Stimulated activated naive CD8-positive, alpha-beta T cell treated with anti-CD3 and anti-CD28 coated beads, Interleukin-15, amount 100 ng/mL, for 72 hours (primary cell): ENCODE measurements at places on chromosomes 12 and 14.

- no peak for DNase-seq
These were observed 27.6 kb upstream of the ARHGAP5 start for GRCh38 chr14:32049361-32050088.

DNA sequence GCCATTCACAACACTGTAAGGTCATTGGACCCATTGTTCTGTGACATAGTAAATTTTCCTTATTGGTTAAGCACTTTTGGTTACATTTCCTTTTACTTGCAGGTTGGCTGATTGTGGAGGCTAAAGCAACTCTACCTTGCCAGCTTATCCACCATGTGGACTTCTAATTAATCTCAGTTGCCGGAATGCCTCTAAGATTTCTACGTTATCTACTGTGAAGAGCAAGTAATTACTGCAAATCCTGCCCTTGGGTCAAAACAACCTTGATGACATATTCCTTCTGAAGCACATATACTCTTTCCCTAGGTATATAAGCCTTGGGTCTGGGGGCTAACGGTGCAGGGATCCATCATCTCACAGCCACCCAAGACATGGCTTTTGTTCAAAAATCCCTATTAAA is 19.5 kb upstream of the MORN3 start:
- no peak for DNase-seq

- no peak for DNase-seq
These were observed 435.0 kb upstream of the STXBP6 start for GRCh38 chr14:25484906-25485305.

DNA sequence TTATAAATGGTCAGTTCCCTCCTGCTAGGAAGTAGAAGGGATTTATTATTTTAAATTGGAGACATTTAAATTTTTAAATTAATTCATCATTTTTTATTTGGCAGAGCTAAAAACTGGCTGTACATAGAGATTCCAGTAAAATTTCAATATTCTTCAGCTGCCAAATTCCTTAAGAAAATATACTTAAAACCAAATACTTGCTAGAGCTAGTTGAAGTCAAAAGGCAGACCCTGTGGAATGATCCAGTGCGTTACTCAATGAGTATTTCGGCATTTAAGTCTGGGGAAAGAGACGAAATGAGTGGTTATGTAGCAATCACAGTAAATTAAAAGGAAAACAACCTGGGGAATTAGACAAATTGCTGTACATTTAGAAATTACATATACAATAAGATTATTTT is 1104.7 kb downstream of the SLC6A15 start:
- DNase-seq = no peak

DNA sequence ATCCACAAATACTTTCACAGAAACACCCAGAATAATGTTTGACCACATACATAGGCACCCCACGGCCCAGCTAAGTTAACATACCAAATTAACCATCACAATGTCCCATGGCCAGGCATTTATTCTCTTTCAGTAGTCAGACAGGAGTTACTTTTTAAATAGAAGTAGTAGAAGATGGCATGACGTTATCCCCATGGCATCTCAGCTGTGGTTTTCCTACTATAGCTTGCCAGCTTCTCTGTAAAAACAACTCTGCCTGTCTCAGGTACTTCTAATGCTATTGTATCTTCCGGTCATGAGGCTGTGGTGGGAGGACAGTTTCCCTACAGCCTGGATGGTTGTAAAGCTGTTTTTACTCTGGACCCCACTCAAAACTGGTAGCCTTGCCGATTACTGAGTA is 19.3 kb downstream of the CTSG start:
- DNase-seq = no peak

GRCh38 chr12:1607940-1608712 is 13.7 kb upstream of the FBXL14 start:
- no peak for DNase-seq

DNA sequence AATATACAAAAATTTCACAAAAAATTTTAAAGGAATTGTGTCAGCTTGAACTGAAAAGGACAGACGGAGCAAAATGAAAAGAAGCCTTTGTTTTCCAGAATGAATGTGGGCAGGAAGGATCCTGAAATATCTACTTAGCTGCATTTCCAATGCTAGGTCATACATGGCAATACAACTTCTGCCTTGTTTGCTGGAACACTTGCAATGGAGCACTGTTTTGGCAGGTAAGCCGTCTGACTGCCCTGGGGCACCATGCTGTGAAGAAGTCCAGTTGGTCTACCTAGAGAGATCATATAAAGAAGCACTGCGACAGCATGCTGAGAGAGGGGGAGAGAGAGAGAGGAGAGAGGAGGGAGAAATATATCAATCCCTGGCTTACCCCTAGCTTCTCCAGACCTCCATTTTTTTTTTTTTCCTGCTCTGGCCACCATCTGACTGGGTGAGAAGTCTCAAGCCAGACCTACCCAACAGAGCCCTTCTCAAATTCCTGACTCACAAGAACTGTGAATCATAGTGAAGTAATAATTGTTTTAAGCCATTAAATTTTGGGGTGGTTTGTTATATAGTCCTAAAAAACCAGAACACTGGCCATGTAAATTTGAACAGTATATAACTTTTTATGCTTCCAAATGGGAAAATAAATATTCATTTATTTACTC is 97.1 kb upstream of the PRICKLE1 start:
- DNase-seq = no peak

DNA sequence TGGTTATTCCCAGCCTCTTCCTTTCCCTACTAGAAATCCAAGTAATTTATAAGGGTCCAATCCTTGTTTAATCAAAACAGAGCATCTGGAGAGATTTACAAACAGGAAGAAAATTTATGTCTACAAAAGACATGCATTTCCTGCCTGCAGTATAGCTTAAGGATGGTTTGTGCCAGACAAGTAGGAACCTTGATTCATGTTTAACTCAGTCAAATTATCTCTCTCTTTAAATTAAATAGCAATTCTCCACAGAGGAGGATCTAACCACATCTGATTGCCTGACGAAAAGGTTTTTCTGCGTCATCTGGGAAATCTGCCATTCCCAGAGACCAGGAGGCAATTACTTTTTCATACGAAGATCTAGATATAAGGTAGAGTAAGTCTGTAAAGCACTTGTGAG is 105.2 kb downstream of the ZFC3H1 start:
- no peak for DNase-seq
